ENCODE measurements at places on chromosomes 16 and 17.
A peak's percentile ranks its signal among the peaks of the same experiment; 100 is the strongest.

DNA sequence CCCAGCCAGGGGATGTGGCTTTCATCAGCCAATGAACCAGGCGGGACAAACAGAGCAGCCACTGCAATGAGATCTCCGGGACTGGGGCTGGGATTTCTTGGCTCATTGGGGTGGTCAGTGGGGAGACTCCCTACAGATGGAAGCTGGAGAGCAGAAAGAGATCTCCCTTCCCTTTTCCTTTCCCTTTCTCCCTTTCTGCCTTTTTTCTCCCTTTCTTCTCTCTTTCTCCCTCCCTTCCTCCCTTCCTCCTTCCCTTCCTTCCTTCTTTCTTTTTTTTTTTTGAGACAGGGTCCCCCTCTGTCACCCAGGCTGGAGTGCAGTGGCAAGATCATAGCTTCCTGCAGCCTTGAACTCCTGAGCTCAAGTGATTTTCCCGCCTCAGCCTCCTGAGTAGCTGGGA, 14.0 kb downstream of the LAT start:
- no peak for DNase-seq

DNA sequence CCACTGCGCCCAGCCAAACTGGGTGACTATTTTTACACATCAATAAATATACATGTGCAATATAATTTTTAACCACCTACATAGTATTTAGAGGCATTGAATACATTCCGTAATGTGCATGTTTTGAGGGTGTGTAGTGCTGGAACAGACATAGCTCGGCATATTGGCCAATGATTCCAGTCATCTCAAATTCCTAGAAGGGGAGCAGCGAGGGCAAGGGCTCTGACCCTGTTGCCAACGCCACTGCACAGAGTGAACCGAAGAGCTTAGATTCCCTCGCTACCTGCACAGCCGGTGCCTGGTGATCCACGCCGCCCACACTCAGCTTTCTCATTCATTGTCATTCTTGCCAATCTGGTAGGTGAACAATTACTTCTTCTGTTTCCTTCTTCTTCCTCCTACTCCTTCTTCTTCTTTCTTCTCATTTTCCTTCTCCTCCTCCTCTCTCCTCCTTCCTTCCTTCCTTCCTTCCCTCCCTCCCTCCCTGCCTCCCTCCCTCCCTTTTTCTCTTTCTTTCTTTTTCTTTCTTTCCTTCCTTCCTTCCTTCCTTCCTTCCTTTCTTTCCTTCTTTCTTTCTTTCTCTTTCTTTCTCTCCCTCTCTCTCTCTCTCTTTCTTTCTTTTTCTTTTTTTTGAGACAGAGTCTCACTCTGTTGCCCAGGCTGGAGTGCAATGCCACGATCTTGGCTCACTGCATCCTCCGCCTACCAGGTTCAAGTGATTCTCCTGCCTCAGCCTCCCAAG, 26.3 kb upstream of the ATP2A3 start:
- DNase-seq = no peak

DNA sequence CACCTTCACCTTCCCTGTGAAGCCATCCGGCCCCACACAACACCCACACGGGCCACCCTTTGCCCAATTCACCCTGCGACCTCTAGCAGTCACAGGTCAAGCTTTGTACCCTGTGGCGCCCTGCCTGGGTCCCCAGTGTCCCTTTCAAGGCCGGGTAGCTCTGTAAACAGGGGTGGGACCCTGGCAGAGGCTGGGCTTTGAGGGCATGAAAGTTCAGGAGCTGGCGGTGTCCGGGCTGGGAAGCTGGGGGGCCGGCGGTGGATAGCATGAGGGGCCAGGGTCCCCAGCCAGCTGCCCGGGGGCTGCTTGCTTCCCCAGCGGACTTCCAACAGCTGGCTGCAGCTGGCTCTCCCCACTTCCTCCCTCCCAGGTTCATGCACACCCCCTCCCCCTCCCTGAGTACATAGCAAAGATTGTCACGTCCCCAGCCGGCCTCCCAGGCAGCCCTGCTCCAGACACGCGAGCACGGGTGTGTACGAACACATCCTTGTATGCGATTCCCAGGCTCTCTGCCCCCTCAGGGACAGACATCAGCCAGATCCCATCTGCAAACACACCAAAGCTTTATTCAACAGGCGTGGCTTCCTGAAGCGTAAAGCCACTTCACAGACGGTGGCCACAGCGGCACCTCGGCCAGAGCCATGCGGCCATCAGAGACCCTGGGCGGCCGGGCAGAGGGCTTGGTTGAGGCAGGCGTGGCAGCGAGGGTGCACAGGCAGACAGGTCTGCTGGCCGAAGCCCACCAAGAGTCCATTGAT, 8.2 kb downstream of the NTHL1 start:
- peak; percentile 77 for DNase-seq

GRCh38 chr17:65220732-65221131, 83.6 kb downstream of the RGS9 start:
- DNase-seq = no peak

GRCh38 chr16:9503251-9503984, 412.0 kb downstream of the HAPSTR1 start:
- no peak for DNase-seq

- DNase-seq = no peak
Measured at GRCh38 chr17:57577751-57578607, 167.1 kb downstream of the CCDC182 start.

DNA sequence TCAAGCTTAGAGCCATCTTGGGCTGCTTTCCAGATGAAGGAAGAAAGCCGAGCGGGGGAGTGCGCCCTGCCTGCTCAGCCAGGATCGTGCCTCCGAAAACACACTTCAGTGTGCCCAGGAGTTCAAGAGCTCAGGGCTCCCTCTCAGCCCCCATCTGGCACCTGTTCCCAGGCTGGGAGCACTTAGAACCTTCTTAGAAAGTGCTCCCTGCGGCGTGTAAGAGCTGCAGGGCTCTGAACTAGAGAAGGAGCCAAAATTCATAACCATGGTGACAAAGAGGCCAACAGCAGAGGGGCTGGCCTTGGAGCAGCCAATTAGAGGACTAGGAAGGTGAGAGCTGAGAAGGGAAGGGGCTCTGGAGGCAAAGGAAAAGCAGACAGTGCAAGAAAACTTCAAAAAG, 59.0 kb upstream of the TNRC6C start:
- peak; percentile 66 for DNase-seq

- DNase-seq = no peak
Measured at GRCh38 chr17:29129731-29130130, 50.5 kb downstream of the MYO18A start.

- no peak for DNase-seq
Measured at GRCh38 chr16:78249832-78250231, 150.4 kb downstream of the WWOX start.

GRCh38 chr16:74748616-74749026, 26.0 kb downstream of the FA2H start:
- no peak for DNase-seq

- DNase-seq = no peak
Measured at GRCh38 chr16:88403794-88404581, 21.2 kb downstream of the ZNF469 start.

GRCh38 chr17:43988301-43988700, 16.1 kb upstream of the NAGS start:
- DNase-seq = no peak

- peak; percentile 68 for DNase-seq
Measured at GRCh38 chr17:8060274-8060673, 21.4 kb downstream of the ALOX15B start.

- no peak for DNase-seq
Measured at GRCh38 chr17:28973425-28973824, 22.1 kb upstream of the PHF12 start.

GRCh38 chr17:12634789-12635414, 30.8 kb upstream of the MYOCD start:
- no peak for DNase-seq

DNA sequence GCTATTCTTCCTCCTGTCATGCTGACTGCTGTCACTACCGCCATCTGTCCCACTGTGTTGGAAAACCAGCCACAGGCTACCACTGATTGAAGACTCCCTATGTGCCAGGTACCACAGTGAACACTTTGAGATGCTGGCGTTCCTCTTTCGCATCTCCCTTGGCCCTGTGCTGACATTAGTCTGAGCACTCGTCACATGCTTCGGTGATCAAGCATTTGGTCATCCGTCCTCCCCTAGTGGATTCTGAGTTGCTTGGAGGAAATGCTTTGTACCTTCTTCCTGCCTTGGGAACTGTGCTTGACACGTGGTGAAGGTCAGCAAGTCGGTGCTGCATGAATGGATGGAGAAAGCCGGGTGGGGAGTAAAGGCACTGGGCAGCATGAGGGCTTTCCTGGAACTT, 260.1 kb downstream of the SNX29 start:
- DNase-seq = no peak

GRCh38 chr17:4665027-4665426, 23.5 kb upstream of the ALOX15 start:
- no peak for DNase-seq

DNA sequence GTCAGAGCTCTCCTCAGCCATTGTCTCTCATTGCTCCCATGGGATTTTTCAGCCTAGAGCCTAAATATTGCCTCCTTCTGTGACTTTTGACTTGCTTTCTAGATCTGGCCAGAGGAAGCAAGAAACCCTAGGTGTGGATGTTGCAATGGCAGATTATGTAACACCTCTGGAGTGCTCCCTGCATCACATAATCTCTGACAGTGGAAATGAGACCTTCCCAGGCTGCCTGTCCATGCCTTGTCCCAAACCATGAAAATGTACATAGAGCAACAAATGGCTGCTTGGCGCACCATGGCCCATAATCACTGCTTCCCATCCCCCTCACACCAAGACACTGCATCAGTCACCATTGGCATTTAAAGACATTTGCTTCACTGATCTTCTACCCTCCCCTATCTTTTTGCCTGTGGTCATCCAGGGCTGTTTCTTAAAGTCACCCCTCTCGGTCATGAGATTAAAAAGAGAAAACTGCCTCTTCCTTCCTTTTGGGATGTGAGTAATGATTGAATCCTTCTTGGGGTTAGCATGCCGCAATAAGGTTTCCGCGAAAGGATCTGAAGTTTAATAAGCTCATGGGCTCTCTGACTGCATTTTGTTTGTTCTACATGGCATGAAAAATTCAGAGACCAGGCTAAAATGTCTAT, 34.2 kb upstream of the CCL2 start:
- no peak for DNase-seq

DNA sequence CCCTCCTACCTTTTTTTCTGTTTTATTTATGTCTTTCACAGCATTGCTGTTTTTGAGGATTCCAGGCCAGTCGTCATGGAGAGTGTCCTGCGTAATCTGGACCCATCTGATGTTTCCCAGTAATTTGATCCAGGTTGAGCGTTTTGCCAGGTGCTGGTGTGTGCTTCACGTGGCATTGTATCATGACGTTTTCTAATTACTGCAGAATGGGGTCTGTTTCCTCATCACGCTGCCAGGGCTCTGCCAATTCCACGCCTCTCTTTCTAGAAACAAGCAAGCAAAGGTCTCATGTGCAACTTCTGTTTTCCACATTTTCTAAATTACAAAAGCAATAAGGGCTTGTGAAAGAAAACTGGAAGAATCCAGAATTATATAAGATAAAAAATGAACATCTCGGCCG, 28.3 kb upstream of the BHLHA9 start:
- peak; percentile 90 for DNase-seq

DNA sequence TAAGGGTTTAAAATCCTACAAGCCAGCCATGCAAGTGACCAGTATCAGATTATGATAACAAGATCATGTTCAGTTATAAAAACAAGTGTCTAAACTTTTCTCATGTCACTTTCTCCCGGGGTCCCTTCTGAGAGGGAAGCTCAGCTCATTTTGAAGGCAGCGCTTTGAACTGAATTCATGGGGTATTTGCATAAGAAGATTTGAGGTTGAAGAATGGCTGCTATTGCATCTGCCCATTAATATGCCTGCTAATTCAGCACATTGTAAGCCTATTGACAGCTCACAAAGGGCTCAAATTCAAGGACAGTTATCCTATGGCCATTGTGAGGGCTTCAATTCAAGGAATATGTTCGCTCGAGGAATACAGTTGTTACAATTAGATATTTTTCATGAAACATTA, 290.2 kb upstream of the IRX3 start:
- no peak for DNase-seq

DNA sequence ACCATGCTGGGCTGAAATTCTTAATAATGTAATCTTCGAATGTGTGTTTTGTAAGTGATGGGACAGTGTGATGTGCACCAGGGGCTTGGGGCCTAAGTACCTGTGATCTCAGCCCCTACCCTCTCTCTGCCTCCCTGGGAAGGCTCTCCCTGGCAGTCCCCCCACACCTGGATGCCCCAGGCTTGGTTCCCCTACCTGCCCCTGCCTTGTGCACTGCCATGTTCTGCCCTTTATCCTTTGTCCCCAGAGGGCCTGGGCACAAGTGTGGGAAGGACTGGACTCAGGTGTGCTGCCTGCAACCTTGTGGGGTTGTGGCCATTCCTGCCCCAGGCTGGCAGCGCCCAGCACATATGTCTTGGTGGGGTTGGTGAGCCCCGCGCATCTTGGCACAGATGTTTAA, 55.4 kb upstream of the CREBBP start:
- no peak for DNase-seq

DNA sequence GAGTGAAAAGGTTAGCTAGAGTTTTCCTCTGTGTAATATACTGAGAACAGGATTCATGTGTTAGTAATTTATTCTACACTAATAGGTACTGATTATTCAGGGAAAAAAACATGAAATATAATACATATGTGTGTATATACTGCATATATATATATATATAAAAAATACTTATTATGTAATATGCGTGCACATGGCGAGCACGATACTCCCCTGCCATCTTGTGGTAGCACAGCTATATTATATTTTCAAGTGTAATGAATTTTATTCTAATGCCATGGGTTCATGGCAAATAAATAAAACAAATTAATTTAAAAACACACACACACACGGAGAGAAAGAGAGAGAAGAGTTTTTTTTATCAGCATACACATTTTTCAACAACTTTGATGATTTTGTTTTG, 460.6 kb downstream of the KCNJ2 start:
- DNase-seq = no peak

DNA sequence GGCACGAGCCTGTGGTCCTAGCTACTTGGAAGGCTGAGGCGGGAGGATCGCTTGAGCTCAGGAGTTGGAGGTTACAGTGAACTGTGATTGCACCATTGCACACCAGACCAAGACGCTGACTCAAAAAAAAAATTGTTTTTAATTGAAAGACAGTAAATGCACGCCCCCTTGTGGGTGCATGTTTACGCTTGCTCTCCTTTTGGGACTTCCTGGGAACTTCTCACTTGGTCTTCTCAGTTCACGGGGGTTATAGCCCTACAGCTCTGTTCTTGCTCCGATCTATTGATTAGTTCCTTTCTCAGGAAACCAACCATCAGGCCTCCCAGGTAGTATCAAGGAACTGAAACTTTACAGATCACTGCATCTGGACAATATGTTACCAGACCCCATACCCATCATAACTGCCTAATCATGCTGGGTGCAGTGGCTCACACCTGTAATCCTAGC, 14.2 kb upstream of the RIPOR1 start:
- DNase-seq = peak; percentile 73

Data from hindlimb muscle (tissue), 1 donor.